ENCODE measurements at places on chromosomes 13 and 19. TPM values are rescaled to one million over a fixed set of nuclear protein-coding genes. Genes with fewer than 3 reads are reported as not detected.

DNA sequence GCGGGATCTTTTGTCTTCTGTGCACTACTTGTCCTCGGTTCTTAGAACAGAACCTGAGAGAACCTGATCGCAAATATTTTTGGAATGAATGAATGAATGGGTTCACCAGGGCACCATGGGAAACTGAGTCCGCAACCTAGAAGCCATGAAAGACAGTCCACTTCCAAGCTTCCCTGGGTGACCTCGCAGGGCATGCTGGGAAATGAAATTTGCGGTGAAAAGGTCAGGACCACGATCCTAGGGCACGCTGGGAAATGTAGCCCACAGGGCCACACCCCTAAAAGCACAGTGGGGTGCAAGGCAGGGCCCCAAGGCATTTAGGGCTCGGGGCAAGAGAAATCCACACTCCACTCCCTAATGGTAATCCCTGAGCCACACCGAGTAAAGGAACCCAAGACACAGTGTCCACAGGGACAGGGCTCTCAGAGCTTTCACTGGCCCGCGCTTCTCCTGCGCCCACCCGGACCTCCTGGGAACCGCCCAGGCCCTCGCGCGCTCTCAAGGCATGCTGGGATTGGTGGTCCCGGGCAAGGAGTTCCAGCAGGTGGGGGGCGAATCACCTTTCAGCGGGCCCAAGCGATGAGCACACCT lies 1.1 kb upstream of the PPP1R12C start:
- no peak for DNase-seq

Gene APOC1
- total RNA-seq: 1.7 TPM

- no peak for DNase-seq
Measured at GRCh38 chr19:53580871-53581835, 43.2 kb downstream of the ZNF331 start.

Gene NPAS1
- 0.17 TPM for total RNA-seq

Measured in dermis blood vessel endothelial cell (primary cell).